Stromal cell of bone marrow (primary cell): ENCODE measurements at places on chromosomes 13 and 19.

DNA sequence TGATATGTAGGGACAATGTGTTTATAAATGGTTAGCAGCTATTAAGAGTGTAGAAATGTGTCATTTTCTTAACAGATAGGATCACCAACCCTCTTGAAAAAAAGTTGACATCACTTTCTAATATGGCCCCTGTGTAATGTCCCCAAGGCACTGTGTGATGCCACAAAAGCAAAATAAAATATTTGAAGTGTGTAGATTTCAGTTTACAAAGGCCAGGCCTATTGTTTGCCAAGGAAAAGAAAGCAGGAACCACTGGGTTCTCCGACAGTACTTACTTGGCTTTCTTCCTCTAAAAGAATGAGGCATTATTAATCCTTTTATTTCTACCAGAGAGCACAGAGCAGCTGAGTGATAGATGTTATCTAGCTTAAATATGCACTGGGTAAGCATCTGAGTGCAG lies 10.5 kb upstream of the GJA3 start:
- DNase-seq = no peak

DNA sequence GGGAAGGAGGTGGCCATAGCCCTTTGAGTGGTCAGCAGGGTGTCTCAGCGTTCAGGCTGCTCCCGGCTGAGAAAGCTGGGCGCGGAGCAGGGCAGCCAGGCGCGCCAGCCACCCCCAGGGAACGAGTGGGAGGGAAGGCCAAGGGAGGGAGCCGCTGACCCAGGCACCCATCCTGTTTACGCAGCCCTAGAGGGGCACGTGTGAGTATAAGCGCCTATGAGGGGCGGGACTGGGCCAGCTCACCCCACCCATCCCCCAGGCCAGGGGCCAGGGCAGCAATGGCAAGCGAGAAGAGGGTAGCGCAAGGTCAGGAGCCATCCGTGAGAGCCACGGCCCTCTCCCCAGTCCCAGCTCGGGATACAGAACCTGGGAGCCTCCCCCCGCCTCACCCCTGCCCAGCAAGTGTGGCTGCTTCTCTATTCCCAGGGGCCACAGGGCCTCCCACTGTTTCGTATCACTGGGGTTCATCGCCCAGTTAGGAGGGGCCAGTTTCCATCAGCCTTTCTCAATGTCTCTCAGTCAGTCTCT lies 897 bp upstream of the DMKN start:
- peak; percentile 18 for DNase-seq

DNA sequence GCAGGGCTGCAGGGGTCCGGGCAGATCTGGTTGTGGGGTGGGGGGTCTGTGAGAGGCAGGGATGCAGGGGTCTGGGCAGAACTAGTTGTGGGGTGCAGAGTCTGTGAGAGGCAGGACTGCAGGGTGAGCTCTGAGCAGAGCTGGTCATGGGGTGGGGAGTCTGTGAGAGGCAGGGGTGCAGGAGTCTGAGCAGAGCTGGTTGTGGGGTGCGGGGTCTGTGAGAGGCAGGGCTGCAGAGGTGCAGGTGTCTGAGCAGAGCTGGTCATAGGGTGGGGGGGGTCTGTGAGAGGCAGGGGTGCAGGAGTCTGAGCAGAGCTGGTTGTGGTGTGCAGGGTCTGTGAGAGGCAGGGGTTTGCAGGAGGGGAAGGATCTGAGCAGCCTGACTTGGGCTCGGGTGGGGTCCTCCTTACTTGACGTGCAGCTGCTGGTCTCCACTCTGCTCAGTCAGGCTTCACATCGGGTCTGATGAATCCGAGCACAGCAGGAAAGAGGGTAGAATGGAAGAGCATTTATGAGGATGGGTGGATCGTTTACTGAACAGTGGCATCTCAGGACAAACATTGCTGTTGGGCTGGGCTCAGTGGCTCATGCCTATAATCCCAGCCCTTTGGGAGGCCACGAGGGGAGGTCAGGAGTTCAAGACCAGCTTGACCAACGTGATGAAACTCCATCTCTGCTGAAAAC lies 31.2 kb downstream of the IGFL2 start:
- no peak for DNase-seq

- no peak for DNase-seq
These were observed 433.3 kb upstream of the SLITRK1 start for GRCh38 chr13:84315527-84315926.

DNA sequence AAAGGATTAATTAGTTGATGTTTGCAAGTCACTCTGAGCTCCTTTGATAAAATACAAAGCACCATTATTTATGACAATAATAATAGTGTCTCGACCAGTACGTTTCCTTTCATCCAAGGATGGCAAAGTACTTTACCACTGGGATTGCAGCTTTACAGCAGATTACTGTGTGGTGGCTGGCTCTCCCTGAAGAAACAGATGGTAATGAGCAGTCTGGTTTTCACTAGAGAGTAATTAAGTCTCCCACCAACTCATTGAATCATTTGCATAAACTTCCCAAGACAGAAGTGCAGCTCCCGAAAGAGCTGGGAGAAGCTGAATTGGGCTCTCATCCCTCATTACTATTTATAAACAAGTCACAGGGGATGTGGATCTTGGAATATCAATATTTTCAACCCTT lies 48.7 kb downstream of the KLF5 start:
- DNase-seq = no peak

DNA sequence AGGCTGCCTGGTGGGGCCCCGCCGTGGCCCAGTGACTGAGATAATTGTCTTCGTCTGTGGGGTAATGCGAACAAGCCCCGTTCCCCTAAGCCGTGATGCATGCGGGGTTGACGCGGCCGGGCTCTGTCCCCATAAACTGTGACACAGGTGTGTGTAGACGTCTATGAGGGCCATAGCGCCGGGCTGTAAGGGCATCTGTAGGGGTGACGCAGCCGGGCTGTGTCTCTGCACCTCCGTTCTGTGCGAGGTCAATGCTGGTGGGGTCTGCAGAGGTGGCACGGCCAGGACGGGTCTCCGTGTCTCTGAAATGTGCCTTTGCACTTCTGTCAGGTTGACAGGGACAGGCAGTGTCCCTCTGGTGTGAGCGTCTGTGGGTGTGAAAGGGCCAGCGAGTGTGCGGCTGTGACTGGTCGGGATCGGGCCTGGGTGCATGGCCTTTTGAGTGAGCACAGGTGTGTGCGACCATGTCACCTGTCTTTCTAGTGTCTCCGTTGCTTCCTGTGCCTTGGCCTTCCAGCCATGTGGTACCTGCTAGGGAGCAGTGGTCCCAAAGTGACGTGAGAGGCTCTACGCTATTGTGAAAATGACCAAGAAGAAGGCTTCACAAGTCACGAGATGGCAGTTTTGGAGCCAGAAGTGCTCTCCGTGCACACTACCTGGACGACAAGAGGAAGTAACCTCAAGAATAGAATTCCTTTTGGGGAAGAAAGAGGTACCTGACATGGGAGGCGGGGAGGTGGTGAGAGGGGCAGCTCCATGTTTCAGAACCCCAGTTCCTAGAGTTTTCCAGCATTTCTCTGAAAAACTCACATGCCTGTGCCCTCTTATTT lies 16.4 kb upstream of the ZNF331 start:
- no peak for DNase-seq

GRCh38 chr13:103983948-103984347 lies 917.7 kb upstream of the SLC10A2 start:
- no peak for DNase-seq

- DNase-seq = peak; percentile 99
These were observed 10.7 kb downstream of the MARCHF2 start for GRCh38 chr19:8423817-8424223.

GRCh38 chr13:62209529-62209928 lies 793.9 kb upstream of the PCDH20 start:
- DNase-seq = no peak

DNA sequence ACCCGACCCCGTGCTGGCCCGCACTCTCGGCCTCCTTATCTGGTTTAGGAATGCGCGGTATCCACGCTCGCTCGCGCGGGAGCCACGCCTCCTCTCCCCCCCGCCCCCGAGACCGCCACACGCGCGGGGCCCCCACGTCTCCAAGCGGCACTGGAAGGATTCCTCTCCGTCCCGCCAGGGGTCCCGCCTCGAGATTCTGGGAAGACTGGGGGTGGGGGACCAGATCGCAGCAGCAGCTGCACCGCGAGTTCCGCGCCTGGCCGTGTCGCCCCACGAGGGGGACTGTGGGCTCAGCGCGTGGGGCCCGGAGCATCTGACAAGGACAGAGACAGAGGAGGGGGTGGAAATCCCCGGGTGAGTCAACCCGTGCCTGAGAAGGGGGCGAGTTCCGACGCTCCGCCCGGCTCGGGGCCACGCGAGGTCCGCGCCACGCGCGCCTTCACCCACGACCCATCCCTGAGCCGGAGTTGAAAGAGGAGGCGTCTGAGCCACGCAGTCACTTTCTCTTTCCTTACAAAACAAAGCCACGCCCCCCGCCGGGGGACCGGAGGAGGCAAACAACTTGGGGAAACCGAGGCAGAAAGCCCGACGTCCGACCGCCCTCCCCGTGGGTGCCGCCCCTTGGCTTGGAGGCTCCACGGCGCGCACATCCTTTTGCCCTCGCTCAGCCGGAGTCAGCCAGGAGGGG lies 814 bp downstream of the S1PR2 start:
- DNase-seq = no peak

DNA sequence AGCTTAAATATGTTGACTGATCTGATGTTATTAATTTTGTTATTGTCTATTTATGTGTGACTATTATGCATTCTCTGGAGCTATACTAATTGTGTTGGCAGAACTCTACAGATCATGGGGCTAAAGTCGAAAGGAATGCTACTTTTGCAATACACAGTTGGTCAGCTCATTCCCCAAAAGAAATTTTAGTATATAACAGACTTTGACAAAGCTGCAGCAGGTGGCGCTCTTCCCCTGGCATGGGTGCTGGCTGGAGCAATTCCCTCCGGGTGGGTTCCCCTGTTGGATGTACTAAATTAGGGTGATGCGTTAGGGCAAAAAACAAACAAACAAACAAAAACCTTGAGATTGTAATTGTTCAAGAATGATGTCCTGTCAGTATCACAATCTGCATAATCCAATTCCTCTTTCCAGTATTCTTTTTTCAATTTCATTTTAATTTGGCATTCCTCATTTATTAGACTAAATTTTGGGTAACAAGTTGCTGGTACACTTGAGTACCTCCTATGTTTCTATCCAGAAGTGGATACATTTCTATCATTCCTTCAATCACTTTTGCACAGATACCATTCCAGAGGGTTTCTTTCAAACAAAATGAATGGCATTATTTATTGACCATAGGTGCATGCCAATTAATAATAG lies 322.8 kb upstream of the EDNRB start:
- DNase-seq = peak; percentile 28

GRCh38 chr19:53254411-53255341 lies at the start of gene ZNF677:
Gene ZNF677, minus strand, starts transcription at chr19:53254873. Its CDS starts 3,323 bp downstream, at chr19:53251550.
- DNase-seq = peak; percentile 74

DNA sequence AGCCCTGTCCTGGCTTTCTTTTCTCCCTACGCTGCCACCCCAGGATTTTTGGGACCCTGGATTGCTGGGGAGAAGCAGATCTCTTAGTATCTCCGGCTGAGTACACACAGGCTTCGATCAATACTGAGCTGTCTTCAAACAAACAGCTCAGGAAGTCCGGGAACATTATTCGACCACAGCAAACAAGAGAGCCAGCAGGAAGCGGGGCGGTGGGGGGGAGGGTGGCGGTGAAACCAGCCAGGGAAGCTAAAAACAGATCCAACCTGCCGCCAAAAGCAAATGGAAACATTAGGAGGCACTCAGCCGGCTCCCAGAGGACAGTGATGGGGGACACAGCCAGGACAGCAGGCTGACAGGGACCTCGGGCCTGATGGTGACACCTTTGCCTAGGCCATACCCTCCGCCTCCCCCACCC lies 12.2 kb upstream of the BCAM start:
- no peak for DNase-seq

- DNase-seq = no peak
These were observed 32.9 kb upstream of the SLC15A1 start for GRCh38 chr13:98785405-98785804.

DNA sequence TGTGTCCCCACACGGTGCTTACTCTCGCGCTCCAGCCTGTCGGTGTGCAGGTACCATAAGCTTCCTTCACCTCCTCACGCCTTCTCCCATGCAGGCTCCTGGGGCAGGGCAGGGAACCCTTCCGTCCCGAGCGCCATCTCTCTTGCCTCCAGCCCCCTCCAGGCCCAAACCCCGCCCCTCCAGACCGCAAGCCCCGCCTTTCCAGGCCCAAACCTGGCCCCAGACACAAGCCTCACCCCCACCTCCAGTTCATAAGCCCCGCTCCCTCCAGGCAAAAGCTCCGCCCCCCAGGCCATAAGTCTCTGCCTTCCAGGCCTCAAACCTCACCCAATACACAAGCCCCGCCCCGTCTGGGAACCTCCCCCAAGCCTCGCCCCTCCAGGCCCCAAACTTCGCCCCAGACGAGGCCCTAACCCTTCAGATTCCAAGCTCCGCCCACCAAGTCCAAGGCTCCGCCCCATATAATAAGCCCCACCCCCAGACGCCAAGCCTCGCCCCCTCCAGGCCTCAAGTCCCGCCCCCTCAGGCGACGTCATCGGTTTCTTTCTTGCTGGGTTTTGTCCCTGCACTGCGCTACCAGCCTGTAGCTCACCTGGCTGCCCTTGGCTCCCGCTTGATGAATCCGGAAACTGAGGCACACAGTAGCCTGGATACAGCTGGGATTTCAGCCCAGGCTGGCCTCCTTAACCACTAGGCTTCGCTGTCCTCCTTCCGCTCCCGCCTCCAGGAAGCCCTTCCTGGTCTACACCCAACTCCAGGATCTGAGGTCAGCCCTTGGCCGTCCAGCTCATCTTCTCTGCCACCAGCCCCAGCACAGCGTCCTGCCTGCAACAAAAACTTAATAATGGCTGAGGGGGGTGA lies 16.1 kb downstream of the MKNK2 start:
- DNase-seq = no peak

- DNase-seq = no peak
These were observed 213.6 kb upstream of the CSNK1A1L start for GRCh38 chr13:37319031-37319443.

GRCh38 chr19:11041966-11042627 lies 47.2 kb upstream of the LDLR start:
- no peak for DNase-seq

GRCh38 chr19:37933937-37934358 lies 26.9 kb downstream of the SIPA1L3 start:
- peak; percentile 10 for DNase-seq

DNA sequence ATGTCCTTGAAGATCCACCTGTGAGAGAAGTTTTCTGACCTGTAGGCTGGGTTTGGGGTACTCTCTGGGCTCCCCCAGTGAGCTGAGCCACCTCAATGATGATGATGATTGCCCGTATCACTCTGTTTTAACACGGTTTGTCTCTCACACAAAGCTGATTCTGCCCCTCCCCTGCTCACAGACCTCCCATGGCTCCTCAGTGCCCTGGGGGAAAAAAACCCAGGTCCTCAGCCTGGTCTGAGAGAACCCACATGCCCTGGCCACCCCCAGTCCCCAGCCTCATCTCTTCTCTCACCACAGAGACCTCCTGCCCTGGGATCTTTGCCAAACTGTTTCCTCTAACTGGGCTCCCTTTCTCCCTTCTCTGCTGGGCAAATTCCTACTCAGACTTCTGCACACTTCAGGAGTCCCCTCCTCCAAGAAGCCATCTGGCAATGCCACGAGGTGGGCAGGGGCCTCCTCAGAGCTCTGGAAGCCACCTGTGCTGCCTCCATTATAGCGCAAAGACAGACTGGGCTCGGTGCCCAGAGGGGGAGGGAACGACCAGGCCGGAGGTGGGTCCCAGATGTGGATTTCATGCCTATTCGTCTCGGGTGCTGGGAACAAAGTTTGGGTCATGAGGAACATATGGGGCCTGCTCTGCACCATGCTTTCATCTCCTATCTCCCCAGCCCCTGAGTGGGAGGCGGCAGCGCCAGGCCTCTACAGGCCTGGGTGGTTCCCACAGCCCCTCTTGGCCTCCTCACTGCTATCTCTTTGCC lies 8.5 kb upstream of the CA11 start:
- no peak for DNase-seq
